ENCODE measurements at places on chromosomes 6 and 20.

DNA sequence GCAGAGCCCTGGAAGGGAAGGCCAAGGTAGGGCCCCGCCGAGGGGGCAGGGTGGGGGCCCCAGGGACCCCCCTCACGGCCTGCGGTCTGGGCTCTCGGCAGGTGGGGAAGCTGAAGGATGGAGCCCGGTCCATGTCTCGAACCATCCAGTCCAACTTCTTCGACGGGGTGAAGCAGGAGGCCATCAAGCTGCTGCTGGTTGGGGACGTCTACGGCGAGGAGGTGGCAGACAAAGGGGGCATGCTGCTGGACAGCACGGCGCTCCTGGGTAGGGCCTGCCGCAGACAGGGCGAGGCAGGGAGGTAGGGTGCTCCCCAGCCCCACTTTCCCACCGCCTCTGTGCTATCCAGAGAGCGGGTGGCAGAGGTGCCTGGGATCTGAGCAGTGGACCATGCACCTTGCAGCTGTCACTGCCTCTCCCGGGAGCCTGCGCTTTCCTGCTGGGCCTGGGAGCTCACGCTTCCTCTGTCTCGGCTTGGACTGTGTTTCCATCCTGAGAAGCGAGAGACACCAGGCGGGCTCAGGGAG is 83.1 kb downstream of the SYNJ2 start:
- no peak for DNase-seq

DNA sequence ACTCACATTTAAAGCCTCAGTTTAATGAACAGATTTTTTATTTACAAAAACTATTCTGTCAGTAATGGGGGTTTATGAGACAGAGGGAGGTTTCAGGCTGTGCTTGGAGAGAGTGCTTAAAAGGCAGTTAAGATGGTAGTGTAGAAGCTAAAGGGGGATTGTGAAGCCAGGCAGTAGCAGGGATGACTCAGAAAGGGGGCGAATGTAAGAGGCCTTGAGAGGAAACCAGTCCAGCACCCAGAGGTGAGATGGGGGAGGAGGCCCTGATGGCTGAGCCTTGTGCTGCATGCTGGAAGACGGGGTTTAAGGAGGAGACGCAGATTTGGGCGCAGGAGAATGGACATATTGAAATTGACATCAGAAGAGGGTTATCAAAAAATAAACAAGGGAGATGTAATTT is 6.6 kb upstream of the SERPINB9 start:
- DNase-seq, result no peak

GRCh38 chr20:59184880-59185447 is 21.3 kb downstream of the ZNF831 start:
- no peak for DNase-seq

DNA sequence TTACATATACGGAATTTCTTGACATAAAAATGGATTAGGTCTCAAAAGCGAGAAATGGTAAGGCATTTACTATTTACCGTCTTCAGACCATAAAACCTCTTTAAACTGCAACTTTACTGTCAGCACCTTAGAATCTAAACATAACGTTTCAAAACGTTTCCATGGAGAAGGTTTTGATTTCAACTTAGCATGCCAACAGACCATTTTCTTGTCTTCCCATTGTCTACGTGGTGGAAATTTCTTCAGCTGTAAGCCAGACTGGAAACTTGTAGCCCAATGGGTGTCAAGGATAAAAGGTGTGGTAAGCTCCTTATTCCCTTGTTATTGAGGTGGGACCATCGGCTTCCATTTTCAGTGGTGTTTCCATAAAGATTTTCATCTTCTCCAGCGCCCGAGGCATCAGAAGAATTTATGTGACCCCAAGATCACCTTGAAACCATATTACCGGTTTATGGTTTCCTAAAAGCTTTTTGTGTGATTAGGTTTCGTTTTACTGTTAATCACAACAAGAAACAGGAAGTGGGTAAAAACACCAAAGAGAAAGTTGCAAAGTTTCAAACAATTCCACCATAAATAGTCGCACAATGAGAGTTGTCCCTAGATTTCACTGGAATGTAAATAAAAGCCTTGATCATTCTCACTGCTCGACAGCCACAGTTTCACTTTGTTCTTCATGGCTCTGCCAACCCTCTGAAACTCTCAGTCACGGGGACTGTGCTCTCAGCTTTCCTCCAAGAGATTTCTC is 63.0 kb upstream of the CD2AP start:
- no peak for DNase-seq

DNA sequence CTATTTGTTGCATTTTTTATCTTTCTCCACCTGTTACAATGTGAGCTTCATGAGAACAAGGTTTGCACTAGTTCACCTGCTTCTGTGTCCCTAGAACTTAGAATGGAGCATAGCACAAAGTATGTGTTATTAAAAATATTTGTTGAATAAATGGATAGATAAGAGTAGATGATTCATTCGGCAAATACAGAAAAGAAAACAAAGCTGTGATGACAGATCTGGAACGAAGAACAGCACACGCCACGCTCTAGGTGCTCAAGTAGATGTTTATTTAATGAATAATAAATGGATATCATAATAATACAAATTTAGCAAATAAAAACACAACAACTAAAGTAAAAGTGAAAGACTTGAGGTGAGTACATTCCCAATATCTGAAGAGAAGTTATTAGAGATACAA is 273.1 kb downstream of the HAO1 start:
- DNase-seq, result no peak

Data from NCI-H1436 (cell line).